CD8-positive, alpha-beta memory T cell (primary cell): ENCODE measurements at places on chromosomes 3 and 15. TPM values are rescaled to one million over a fixed set of nuclear protein-coding genes. Genes with fewer than 3 reads are reported as not detected.
A peak's percentile ranks its signal among the peaks of the same experiment; 100 is the strongest.

Gene CPEB1
- 0.44 TPM for total RNA-seq

Gene GOLGA6L9
- total RNA-seq, result 1.6 TPM

Gene ARGFX
- total RNA-seq, result not detected

Gene SEMA3G
- 0.13 TPM for total RNA-seq

GRCh38 chr15:69134791-69135190 lies 25.6 kb upstream of the GLCE start:
- H3K4me3 ChIP-seq, result no peak overlapping the region
- H3K4me1 ChIP-seq, result no peaks in the 10 kb centered on the region
- H3K27ac ChIP-seq, result no peak overlapping the region
- DNase-seq, result no peak
- H3K27me3 ChIP-seq, result no peaks in the 10 kb centered on the region

GRCh38 chr15:91857772-91858171 lies 4.3 kb downstream of the SLCO3A1 start:
- H3K27me3 ChIP-seq, result no peaks in the 10 kb centered on the region
- H3K36me3 ChIP-seq, result no peaks in the 10 kb centered on the region
- peak overlapping the region; percentile 15 for H3K27ac ChIP-seq
- H3K4me1 ChIP-seq, result peaks cover 80% of the 10 kb centered on the region
- peak overlapping the region; percentile 12 for H3K4me3 ChIP-seq

DNA sequence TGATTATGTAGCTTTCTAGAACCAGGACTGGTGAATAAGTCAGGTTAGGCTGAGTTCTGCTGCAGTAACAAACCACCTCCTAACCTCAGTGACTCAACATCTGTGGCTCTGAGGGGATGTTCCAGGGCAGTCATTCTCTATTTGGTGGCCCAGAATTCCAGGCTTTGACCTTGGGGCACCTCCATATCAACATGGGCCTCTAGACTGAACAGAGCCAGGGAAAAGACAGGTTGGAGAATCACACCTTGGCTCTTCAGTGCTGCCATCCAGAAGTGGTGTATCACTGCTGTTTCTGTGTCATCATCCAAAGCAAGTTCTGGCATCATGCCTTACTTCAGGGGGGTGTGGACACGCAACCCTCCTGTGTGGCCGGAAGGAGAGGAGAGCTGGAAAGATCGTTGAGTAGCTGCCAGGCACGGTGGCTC lies 15.3 kb downstream of the ZBTB47 start:
- no peak overlapping the region for H3K27ac ChIP-seq
- no peaks in the 10 kb centered on the region for H3K4me1 ChIP-seq
- H3K27me3 ChIP-seq, result no peaks in the 10 kb centered on the region
- no peaks in the 10 kb centered on the region for H3K36me3 ChIP-seq

DNA sequence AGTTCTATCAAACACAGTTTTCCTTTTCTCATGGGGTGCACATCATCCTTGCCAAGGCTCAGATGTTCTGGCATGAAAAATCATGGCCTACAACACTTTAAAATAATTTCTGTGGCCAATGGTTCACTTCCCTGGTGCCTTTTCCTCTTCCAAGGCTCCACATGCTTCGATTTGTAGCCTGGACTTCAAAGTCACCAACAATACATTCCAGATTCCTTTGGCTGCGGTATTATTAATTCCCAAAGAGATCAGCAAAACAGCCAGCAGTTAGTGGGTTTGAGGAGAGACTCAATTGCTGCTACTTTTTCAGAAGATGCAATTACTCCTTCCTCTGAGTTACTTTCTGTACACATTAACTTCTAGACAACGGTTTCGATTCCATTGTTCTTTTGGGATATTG lies 80.3 kb upstream of the CCDC80 start:
- H3K36me3 ChIP-seq, result no peaks in the 10 kb centered on the region
- no peak overlapping the region for H3K4me3 ChIP-seq
- no peaks in the 10 kb centered on the region for H3K4me1 ChIP-seq
- DNase-seq, result no peak
- H3K27ac ChIP-seq, result no peak overlapping the region

DNA sequence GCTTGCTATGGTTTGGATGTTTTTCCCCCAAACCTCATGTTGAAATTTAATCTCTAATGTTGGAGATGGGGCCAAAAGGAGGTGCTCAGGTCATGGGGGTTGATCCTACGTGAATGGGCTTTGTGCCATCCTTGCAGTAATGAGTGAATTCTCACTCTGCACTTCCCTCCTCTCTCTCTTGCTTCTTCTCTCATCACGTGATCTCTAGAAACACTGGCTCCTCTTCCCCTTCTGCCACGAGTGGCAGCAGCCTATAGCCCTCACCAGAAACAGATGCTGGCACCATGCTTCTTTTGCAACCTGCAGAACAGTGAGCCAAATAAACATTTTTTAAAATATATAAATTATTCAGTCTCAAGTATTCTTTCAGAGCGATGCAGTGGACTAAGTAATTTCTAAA lies 13.3 kb upstream of the PLSCR1 start:
- no peak for DNase-seq
- no peak overlapping the region for H3K27ac ChIP-seq
- H3K36me3 ChIP-seq, result no peaks in the 10 kb centered on the region
- H3K4me1 ChIP-seq, result no peaks in the 10 kb centered on the region
- H3K4me3 ChIP-seq, result no peak overlapping the region
